ENCODE measurements at places on chromosomes 5 and 9. TPM values are rescaled to one million over a fixed set of nuclear protein-coding genes. Genes with fewer than 3 reads are reported as not detected.

GRCh38 chr5:71894091-71894490, 175.0 kb downstream of the CARTPT start:
- H3K27ac ChIP-seq = no peak overlapping the region
- no peak overlapping the region for H3K4me3 ChIP-seq
- H3K36me3 ChIP-seq = no peaks in the 10 kb centered on the region
- no peaks in the 10 kb centered on the region for H3K4me1 ChIP-seq
- DNase-seq = no peak
- peaks cover 21% of the 10 kb centered on the region for H3K27me3 ChIP-seq

GRCh38 chr5:94627191-94627590, 8.7 kb downstream of the SLF1 start:
- no peaks in the 10 kb centered on the region for H3K27me3 ChIP-seq
- peaks cover 21% of the 10 kb centered on the region for H3K4me1 ChIP-seq
- no peak overlapping the region for H3K27ac ChIP-seq
- peaks cover 30% of the 10 kb centered on the region for H3K36me3 ChIP-seq
- no peak overlapping the region for H3K4me3 ChIP-seq

DNA sequence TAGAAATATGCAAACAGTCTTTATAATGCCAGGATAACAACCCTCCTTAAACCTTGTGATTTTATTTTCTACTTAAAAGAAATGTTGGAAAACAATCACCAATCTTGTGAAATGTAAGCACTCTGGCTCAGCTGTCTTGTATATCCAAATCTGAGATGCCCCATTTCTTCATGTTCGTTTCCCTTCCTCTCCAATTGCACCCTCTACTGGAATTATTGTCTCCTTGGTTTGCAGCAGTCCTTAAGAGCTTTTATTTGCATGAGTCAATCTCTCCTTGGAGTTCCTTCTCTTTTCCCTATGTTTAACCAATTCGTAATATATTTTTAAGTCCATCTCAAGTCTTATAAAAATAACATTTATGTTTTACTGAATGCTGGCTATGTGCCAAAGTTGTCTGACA, 362.0 kb upstream of the CDH10 start:
- no peaks in the 10 kb centered on the region for H3K4me1 ChIP-seq
- DNase-seq = no peak
- H3K27me3 ChIP-seq = no peaks in the 10 kb centered on the region
- H3K36me3 ChIP-seq = no peaks in the 10 kb centered on the region
- no peak overlapping the region for H3K4me3 ChIP-seq

GRCh38 chr5:33841891-33842290, 49.9 kb downstream of the ADAMTS12 start:
- H3K36me3 ChIP-seq = peaks cover 5% of the 10 kb centered on the region
- H3K4me3 ChIP-seq = no peak overlapping the region
- H3K27ac ChIP-seq = no peak overlapping the region
- peaks cover 16% of the 10 kb centered on the region for H3K4me1 ChIP-seq

- peaks cover 19% of the 10 kb centered on the region for H3K27me3 ChIP-seq
- H3K4me1 ChIP-seq = peaks cover 2% of the 10 kb centered on the region
- no peak overlapping the region for H3K4me3 ChIP-seq
- no peak for DNase-seq
- no peaks in the 10 kb centered on the region for H3K36me3 ChIP-seq
These were observed 11.8 kb downstream of the ARL14EPL start for GRCh38 chr5:116044073-116044472.

Gene GHR
- not detected for total RNA-seq

Gene IRGM
- 0.96 TPM for total RNA-seq

Gene EMB
- total RNA-seq = 188 TPM

Gene SOX30
- total RNA-seq = 0.18 TPM
